ENCODE measurements at places on chromosomes 12 and 14.

DNA sequence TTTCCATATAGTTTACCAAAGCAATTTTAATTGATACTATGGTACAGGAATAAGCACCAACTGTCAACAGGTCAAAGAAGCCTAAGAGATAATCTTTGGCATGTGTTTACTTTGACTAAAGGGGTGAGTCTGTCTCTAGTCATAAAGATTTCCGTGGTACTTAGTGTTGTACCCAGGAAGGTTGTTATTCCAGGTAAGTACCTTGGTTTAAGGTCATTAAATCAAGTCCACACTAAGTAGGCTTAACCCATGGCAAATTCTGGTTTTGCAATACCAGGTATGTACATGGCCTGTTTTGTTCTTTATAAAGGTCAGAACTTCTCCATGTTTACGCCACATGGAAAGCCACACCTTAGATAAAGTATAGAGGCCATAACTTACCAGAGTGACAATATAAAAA, 10.0 kb downstream of the MAX start:
- no peak for DNase-seq

- DNase-seq = no peak
Measured at GRCh38 chr12:89494411-89495231, 30.0 kb downstream of the GALNT4 start.

- no peak for DNase-seq
Measured at GRCh38 chr12:117225179-117225578, 34.9 kb upstream of the FBXO21 start.

DNA sequence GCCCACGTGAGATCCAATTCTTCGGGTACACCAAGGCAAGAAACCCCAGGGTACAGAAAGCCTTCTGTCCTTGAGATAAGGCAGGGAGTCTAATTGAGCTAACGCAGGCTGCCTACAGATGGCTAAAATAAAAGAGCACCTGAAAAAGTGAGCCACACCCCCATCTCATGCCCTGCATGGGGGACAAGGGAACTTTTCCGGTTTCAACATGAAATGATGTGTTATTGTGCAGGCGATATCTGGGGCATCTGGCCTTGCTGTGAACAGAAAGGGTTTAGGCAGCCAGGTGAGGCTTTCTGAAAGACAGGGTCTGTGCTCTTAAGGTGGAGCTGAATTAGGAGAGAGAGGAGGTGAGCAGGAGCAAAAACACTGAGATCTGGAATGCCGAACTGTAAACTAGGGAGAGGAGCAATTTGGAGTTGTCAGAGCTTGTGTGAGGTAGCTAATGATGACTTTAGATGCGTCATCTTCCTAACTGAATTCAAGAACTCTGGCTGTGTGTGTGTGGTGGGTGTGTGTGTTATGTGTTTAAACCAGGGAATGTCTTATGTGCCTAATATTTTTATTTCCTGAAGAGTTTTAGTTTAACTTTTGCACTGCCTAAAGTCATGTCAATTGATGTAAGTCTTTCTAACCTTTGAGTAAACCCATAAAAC, 20.1 kb upstream of the LDHB start:
- no peak for DNase-seq

DNA sequence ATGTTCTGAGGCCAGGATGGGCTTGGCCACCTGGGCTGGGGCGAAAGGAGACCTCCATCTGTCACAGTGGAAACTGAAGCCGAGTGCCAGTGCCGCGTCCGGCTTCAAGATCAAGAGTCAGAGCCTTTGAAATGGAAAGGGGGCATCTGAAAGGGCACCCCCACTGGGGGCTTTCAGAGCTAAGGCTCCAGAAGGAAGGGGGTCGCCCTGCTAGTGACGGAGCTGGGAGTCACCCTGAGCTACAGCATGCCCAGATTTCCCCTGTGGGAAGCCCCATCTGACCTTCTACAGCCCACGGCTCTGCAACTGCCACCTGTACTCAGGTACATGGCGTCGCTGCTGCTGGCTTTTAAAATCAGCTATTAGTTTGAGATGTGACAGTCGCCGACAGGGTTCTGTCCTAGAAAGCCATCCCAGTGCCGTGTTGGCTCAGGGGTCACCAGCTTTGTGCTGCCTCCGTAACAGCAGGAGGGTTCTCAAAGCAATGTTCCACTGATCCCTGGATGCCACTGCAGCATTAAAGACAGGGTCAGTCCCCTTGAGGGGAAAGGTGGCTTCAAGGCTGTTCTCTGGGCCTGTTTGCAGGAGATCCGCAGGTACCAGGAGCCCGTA, 31.5 kb downstream of the CCNK start:
- DNase-seq = no peak

GRCh38 chr14:21024585-21025370, at the start of gene NDRG2:
NDRG2 (minus strand) TSS chr14:21025061; CDS start chr14:21023315, 1,746 bp downstream.
- peak; percentile 64 for DNase-seq

DNA sequence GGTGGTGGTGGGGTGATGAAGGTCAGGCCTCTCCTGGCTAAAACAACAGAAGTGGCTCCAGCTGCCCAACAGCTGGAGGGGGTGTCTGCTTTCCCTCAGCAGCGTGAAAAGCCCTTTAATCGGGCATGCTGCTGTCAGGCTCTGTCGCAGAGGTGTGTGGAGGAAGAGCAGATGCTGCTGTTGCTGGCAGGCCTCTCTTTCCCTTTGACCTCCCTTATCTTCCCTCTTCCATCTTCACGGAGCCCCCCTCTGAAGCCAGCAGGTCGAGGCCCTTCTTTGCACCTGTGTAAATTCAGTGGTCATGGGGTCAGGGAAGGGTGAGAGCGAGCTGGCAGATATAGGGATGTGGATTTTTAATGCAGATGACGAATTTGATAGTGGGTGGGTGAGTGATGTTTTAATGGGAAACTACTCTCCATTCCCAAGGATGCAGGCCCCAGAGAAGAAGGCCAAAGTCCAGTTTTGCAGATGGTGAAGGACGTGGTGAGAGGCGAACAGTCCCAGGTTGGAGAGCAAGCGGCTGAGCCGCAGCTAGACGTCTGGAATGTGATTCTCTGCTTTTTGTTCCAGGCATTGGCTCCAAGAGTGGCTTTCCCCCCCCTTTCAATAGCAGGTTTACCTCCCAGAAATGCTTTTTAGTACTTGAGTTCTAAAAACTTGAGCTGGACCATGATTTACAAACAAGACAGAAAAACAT, 64.0 kb downstream of the SMOC1 start:
- no peak for DNase-seq

- no peak for DNase-seq
Measured at GRCh38 chr14:75399843-75400775, 27.7 kb upstream of the JDP2 start.

- no peak for DNase-seq
Measured at GRCh38 chr14:39417014-39417413, 15.2 kb downstream of the FBXO33 start.

DNA sequence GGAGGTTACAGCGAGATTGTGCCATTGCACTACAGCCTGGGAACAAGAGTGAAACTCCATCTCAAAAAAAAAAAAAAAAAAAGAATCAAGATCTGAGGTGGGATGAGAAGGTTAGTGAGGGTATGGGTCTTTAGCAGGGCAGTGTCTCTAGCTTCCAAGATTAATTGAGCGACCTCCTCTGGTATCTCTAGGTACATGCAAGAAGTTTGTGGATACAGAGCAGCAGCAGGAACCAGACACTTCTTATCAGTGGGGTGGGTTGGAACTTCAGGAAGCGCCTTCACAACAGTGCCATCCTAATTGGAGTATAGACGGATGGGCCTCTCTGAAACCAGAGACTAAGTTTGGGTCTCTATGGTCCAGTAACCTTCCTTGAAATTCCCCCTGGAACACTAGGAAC, 51.9 kb upstream of the CISTR start:
- DNase-seq = no peak

DNA sequence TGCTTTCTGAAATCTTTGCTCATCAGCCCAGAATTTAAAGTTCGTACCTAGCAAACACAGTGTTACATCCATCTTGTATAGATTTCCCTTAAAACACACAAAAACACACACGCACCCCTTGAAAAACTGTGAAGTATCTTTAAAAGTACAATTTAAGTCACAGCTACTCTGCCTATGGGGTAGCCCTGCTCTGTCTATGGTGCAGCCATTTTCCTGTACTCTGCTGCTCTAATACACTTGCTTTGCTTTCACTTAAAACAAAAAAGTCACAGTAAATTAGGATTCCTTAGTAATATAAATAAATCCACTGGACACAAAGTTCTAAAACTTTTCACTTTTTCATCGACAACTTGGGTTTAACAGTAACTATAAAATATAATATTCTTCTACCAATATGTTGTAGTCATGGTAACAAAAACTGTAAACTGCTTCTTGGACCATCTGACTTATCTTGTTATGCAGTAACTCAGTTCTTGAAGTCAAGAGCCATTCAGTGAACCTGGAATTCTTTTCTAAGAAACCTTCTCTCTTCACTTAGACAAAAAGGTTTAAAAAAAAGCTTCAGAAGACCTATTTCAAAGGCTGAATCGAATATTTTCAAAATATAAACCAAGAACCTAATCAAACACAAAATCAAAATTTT, 63.5 kb downstream of the MED13L start:
- no peak for DNase-seq

GRCh38 chr12:121649819-121650353, 19.6 kb downstream of the MORN3 start:
- DNase-seq = no peak

- DNase-seq = no peak
Measured at GRCh38 chr12:117718559-117718958, 250.2 kb downstream of the KSR2 start.

DNA sequence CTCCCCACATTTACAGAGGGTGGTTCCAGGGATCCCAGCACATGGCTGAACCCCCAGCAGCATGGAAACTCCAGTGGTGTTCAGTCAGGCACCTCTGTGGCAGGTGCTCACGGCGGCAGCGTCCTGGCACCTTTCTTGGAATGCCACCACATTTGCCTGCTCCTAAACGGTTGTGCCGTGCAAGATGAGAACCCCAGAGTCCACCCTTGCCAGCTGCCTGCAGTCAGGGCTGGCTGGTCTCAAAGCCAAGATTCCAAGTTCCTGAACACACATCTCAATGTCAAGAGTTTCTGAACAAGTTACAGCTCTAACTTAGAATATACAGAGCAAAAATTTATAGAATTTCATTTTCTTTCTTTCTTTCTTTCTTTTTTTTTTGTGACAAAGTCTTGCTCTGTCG, 38.7 kb downstream of the DDX51 start:
- DNase-seq = no peak

DNA sequence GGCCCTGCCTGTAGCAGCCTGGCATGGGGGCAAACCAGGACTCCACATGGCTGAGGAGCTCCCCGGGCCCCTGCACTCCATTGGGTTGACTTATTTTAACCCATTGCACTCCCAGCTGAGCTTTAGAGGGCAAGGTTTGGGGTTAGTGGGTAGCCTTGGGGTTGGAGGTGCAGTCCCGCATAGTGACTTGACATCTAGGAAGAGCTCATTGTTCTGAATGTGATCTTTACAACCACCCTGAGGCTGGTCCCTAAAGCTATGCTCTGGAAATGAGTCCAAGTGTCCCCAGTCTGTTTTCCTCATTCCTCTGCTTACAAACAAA, 36.4 kb downstream of the NFKBIA start:
- no peak for DNase-seq

DNA sequence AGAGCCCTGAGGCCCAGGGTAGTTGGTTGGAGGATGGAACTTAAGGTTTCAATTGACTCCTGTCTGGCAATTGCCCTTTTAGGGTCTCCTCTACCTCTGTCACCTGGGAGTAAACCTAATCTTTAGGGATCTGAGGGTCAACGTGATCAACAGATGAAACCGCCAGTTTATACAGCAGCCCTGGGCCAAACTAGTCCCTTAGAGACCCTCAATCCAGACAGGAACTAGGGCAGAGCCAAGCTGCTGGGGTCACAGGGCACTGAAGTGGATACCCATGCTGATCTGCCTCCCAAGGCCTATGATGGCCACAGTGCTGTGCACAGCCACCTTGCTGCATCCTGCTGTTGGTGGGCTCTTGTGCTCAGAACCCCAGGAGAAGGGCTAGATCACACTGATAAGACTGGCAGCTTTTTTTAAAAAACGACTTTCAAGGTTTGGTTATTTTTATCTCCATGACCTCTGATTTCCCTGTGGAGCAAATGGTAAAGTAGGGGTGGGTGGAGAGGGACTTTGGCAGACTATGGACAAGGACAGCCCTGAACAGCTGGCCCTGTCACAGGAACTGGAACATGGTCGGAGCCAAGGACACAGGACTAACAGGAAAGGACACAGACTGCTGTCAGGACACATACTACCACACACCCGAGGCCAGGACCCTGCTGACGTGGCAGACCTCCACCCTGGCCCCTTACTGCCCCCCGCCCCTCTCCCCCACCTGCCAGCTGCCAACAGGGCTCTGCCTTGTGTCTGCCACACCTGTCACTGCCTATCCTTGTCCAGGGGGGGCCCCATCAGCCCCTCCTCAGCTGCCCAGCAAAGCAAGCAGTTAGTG, 474 bp downstream of the FITM1 start:
- DNase-seq = no peak

- DNase-seq = no peak
Measured at GRCh38 chr12:115160271-115161128, 476.5 kb upstream of the TBX3 start.

DNA sequence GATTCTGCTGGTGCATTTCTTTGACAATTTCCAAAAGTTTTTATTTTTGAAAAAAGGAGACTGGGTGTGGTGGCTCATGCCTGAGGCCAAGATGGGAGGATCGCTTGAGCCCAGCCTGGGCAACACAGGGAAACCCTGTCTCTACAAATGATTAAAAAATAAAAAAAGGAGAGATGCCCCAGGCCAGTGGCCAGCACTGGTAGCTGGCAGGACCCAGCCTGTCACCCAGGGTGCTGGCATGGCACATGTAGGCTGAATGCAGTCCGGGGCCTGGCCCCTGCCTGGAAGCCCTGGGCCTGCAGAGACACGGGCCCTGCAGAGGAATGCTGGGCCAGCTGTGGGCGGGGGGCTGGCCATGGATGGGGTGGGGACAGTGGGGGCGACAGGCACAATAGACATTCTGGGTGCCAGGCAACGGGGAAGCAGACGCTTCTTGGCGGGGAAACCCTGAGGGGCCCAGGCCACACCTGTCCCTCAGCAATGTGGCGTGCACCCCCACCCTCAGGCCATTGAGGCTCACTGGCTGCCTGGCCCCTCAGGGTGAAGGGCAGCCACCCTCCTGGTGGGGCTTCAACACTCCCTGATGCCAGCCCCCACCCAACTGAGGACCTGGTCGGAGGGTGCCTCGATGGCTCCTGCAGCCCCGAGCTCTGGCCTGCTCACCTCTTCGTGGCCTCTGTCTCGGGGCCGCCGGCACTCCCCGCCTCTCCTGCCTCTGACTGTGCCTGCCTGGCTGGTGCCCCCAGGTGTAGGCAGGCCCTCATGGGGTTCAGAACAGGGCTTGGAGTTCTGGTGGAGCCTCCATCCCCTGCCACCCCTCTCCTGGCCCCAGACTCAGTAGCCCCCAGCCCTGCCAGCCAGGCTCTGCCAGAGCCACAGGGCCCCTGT, 12.1 kb downstream of the TRMT61A start:
- DNase-seq = no peak

GRCh38 chr12:49930515-49931288, 19.8 kb upstream of the AQP2 start:
- DNase-seq = no peak
